ENCODE measurements at places on chromosomes 5 and 9.

- DNase-seq = no peak
These were observed 22.3 kb upstream of the SYNPO start for GRCh38 chr5:150618163-150618562.

DNA sequence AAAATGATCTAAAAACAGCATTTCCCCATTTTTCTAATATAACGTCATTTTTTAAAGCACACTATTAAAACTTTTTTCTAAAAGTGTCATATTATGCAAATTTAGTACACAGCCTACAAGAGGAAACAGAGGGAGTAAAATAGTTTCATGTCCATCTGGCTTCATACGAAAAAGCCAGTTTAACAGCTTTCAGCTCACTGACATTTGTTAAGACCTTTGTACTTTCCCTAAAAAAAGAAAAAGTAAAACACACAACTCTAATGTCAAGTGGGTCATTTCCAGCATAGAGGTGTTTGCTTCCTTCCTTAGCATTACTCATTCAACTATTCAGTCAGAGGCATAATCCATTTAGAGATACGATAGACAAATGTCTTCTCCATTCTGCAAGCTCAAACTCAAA, 49.4 kb downstream of the ABHD17B start:
- DNase-seq = no peak

GRCh38 chr5:180918380-180918779, 19.4 kb downstream of the BTNL8 start:
- no peak for DNase-seq

- DNase-seq = no peak
These were observed at the start of gene HRCT1 for GRCh38 chr9:35905912-35906679. Gene HRCT1, plus strand, starts transcription at chr9:35906202. Its CDS starts 86 bp downstream, at chr9:35906288.

DNA sequence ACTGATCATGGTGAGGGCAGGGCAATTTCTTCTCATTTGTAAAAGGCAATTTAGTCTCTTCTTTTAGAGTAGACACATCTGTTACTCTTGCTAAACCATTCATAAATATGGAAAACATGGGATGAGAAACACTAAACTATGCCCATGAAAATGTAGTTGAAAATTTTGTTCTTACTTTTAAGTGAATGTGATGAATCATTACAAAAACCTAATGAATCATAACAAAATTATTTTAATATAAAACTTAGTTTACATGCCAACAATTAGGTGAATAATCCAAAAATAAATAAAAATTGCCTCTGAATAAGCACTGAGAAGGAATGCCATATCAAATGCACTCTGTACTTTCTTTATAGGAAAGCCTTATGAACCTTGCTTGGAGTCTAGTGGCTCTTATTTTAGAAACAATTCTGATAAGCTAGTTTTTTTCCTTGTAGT, 297.7 kb upstream of the EFNA5 start:
- no peak for DNase-seq

- DNase-seq = no peak
These were observed 898 bp downstream of the CAMSAP1 start for GRCh38 chr9:135906291-135907005.

- no peak for DNase-seq
These were observed 3.5 kb upstream of the TMED9 start for GRCh38 chr5:177588413-177588909.

GRCh38 chr5:139739150-139739974, 56.2 kb upstream of the PSD2 start:
- no peak for DNase-seq

DNA sequence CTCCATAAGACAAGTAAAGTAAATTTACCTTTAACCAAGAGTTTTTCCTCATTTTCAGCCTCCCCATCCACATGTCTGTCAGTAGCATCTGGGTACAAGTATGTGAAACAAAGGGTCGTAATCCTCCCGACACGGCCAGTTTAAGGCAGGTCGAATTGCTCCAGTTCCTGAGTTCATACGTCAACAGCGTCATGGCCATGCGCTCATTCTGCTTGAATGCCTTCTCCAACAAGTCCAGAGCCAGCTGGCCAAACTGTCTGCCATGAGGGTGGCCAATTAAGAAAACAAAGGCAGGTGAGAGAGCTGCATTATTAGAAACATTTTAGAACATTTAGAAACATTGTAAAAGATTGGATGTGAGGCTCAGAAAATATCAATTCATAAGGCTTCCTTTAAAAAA, 87.5 kb downstream of the TRPM6 start:
- DNase-seq = no peak

DNA sequence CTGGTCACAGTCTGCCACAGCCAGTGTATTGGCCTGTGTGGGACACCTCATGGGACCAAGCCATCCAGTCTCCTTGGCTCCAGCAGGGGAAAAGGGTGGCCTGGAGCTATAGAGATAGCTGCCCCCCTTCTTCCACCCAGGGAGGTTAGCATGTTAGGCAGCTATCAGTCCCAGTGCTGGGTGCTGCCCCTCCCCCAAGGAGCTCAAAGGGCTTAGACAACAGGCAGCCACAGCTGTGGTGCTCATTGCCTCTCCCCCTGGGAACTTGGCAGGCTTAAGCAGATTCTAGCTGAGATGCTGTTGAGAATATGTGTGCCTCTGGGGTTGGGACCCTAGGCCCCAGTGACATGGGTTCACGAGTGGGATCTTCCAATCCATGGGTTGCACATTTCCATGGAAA, 226.0 kb upstream of the PTGER4 start:
- DNase-seq = no peak

DNA sequence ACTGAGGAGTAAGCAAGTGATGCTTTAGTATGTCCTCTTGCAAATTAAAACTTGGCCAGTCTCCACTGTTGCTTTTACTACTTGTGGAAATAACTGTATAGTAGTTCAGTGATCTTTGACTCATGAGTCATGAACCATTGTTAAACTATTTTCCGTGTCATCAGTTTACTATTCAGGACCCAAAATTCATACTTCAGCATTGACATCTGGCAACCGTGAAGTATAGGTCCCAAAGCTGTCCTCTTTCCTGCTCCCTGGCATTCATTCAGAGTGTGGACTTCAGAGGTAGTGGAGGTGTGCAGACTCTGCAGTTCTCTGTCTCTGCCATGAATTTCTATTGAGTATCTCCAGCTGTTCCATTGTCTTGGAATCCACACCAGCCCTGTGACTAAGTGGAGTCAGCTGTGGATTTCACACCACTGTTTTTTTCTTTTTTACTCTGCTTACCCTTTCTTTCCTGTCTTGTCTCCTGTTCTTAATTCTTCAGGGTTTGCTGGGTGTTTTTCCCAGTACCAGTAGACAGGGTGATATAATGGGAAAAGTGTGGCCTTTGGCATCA, 7.5 kb downstream of the TDRD7 start:
- DNase-seq = no peak

DNA sequence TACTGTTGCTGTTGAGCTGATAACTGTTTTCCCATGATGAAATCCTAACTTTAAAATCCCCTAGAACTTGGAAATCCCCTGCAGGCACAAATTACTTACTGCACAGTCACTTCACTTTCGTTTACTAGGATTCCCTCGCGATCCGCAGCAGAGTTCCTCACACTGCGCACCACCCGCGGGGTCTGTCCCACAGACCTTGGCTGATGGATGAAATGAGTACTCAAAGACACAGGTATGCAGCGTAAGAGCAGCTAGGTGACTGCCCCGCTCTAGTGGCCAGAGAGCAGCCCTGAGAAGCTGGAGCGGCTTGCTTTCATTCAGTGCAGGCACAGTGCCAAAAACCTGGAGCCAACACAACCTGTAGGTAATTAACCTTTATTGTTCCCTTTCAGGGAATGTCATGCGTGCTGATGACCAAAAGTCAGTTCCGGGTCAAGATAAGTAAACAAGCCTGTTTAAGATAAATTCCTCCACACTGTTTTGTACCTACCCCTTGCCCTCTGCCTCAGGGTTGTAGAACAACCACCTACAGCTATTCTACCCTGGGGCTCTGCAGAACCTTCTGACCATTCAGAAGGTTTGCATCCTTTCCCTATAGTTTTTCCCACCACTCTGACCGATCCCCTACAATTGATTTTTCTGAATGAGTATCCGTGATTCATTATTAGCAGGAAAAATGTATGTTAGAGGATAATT, 191.2 kb downstream of the CDH9 start:
- no peak for DNase-seq

DNA sequence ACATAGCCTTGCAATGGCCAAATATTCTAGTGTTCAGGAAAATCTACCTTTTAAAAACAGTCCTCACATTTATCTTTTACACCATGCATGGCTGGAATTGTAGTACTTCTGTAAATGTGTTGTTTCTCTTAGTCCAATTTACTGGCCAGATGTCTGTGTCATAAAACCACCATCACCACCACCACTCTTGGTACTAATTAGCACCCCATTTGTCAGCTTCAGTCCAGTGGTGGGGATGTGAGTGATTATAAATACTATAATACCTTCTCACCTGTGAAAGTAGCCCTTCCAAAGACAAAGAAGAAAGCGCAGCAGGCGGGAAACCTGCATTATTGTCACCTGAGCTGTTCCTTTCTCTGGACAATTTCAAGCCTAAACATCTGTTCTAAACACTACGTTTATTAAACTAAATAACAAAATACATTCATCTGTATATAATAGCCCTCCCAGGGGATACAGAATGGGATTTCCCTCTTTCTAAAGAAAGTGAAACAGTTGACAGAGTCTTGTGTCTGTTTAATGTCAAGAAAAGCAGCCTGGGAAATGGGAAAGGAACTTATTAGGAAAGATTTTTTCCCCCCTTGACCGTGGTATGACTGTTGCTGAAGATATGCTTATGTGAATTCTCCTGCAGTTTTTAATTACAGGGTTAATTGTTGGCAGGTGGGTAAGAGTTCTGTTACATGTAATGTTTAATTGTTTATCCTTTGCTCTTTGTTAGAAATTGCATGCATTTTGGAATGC, 144.5 kb upstream of the NUDT12 start:
- DNase-seq = no peak

DNA sequence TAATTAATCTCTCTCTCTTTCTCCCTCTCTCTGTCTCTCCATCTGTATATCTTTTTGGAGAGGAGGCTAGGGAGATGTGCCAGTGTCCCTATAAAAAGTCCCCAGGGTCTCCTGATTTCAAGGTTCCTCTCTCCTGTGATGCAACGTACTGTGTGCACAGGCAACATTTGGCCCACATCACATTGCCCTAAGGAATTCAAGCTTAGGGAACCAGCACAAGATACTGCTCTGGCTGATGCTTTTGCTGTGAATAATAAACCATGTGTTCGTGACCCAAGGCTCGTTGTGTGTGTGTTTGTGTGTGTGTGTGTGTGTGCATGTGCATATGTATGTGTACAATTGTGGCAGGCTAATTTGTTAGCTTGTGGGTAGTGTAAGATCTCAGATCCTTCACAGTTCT, 9.7 kb downstream of the SPATA9 start:
- no peak for DNase-seq
